ENCODE measurements at places on chromosomes 6 and 20.

GRCh38 chr6:42112351-42112750, 30.1 kb downstream of the C6orf132 start:
- DNase-seq, result no peak

GRCh38 chr6:56448046-56448445, 194.6 kb downstream of the DST start:
- DNase-seq, result no peak

DNA sequence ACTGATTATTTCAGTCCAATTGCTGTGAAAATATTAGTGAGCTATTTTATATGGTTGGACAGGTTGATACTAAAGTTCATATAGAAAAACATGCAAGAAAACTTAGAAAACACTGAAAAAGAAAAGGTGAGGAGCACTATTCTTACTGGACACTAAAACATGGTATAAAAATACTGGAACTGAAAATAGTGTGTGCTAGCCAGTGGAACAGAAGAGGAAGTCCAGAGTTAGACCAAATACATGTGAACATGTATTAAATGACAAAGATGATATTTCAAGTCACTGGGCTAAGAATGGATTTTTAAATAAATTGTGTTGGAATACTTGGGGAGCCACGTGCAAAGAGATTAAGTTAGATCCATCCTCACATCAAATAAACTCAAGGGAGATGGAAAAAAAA, 218.5 kb downstream of the TMEM242 start:
- no peak for DNase-seq

- DNase-seq, result no peak
These were observed 5.2 kb downstream of the KIAA0408 start for GRCh38 chr6:127453845-127454619.

GRCh38 chr6:29528988-29529560, 30.5 kb downstream of the UBD start:
- DNase-seq, result no peak

DNA sequence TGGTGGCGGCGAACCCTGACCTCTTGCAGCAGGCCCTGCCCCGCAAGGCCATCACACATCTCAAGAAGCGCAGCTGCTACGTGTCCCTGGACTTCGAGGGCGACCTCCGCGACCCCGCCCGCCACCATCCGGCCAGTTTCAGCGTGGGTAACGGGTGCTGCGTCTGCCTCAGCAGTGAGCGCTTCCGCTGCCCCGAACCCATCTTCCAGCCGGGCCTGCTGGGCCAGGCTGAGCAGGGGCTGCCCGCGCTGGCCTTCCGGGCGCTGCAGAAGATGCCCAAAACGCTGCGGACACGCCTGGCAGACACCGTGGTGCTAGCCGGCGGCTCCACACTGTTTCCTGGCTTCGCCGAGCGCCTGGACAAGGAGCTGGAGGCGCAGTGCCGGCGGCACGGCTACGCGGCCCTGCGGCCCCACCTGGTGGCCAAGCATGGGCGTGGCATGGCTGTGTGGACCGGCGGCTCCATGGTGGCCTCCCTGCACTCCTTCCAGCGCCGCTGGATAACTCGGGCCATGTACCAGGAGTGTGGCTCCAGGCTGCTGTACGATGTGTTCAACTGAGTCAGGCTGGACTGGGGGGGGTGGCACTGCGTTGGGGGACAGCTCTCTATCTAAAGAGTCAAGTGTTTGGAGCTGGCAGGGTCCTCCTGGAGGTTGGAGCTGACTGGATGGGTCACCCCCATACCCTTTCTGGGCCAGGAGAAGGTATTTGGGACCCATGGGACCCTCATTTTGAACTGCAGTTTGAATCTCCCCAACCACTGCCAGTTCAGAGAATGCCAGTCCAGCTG, 1.1 kb downstream of the ACTL10 start:
- peak; percentile 72 for DNase-seq

DNA sequence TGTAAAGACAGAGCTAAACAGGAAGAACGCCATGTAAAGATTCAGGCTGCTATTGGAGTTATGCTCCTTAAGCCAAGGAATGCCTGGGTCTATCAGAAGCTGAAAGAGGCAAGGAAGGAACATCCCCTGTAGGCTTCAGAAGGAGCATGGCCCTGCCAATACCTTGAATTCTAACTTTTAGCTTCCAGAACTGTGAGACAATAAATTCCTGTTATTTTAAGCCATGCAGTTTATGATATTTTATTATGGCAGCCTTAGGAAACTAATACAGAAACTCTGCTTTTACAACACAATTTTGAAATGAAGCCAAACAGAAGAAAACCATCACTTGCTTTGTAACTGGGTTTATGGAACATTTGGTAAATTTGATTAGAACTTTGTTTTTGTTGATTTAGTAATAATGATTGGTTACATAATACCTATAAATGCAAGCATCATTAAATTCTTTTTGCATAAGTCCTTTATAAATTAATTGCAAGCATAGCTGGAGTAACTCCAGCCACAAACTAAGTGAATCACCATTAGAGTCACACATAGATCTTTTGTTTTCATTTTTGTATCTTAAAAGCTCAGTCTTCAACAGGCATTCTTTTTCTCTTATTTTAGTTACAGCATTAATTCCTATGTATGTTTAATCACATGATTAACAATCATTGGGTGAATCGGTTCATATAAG, 33.5 kb upstream of the TSPYL1 start:
- no peak for DNase-seq

DNA sequence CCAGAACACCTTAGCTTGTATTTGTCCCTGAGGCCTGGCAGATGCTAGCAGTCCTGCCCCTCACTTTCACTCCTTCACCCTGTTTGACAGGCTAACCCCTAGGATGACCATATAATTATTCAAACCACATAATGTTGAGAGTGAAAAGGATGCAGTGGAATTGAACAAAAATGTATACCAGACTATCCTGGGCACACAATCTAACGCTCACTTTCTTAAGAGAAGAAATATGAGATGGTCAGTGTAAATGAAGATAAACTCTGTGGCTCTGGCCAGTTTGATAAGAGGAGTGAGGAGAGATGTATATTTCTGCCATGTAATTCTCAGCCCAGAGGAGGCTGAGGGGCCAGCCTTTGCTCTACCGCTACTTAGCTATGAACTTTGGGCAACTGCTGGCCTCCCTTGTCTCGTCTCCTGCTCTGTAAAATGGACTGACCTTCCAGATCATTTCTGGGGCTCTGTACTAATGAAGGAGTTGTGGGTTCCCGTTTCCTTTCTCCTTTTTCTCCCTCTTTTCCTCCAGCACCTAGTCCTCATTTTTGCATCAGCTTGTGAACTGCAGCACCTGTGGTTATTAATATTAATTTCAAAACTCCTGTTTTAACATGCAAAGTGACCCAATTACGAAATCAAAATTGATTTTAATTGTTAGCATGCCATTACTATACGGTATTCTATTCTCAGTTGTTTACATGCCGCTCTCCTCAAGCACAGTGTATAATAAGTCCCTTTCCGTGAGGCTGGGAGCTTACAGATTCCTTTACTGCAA, 92.5 kb upstream of the IYD start:
- no peak for DNase-seq

DNA sequence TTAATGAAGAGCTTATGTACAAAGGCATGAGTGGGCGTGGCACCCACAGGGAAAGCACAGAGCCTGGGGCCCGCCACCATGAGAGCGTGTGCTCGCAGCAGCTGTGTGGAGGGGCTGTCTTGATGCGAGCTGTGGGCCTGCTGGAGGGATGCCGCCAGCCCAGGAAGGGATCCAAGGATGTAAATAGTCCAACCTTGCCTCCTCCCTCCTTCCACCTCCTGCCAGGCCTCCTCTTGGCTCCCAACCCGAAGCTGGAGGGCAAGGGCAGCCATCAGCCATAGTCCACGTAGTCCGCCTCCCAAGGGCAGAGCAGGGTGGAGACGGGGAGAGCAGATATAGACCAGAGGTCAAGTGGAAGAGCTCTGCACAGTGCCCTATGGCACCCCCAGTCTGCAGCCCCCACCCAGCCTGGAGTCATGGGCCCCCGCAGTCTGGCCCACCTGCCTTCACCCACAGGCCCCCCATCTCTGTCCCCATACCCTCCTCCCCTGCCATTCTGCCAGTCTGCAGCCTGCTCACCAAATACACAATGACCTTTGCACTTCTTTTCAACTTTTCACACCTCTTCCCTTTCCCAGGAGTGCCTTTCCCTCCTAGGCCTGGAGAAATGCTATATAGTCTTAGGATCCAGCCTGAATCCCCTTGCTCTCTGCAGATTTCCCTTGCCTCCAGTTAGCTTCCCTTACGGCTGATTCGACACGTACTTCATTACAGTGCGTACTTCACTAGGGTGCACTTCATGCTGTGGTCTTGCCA, 77.1 kb downstream of the SHLD1 start:
- no peak for DNase-seq

DNA sequence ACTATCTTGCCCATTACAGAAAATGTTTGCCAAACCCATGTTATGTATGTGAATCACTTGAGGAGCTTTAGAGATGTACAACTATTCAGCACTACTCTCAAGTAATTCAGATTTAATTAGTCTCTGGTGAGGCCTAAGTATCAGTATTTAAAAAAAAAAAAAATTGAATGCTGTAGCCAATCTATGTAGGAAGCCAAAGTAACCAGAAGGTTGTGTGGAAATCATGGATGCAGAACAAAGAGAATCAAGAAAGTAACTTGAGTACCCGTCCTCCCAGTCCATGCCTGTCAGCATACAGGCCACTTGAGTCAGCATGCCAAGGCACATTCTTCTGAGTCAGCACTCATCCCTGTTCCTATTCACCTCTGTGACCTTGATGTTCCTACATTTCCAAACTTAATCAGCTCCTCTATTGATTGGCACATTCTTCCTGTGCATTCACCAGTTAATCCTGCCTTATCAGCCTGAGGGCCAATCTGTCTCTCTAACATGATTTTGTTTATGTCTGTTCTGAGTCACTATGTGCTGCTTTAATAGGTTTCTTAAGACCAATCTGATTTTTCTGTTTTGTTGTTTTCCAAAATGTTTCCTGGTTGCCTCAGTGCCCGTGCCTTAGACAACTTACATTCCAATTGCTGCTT, 165.6 kb downstream of the KCNQ5 start:
- no peak for DNase-seq

GRCh38 chr6:104771258-104771832, 88.4 kb downstream of the HACE1 start:
- no peak for DNase-seq

- DNase-seq, result no peak
These were observed 28.7 kb downstream of the SGK1 start for GRCh38 chr6:134289204-134289575.

DNA sequence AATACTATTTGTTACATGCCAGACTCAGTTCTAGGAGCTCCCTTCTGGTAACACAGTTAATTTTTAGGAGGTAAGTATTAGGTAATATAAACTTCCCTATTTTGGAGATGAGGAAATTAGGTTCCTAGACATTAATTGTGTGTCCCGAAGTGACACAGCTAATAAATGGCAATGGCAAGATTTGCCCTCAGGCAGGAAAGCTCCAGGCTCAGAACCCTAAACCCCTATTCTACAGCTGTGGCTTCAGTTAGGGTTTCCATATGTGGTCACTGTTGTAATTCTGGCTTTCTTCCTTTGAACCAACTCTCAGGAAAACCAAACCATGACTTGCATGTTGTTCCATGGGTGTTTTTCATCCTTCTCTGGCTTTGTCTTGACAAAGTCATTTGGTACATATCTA, 188.2 kb downstream of the PLCB1 start:
- DNase-seq, result no peak

- DNase-seq, result no peak
These were observed 56.0 kb downstream of the CCDC170 start for GRCh38 chr6:151549790-151550189.

DNA sequence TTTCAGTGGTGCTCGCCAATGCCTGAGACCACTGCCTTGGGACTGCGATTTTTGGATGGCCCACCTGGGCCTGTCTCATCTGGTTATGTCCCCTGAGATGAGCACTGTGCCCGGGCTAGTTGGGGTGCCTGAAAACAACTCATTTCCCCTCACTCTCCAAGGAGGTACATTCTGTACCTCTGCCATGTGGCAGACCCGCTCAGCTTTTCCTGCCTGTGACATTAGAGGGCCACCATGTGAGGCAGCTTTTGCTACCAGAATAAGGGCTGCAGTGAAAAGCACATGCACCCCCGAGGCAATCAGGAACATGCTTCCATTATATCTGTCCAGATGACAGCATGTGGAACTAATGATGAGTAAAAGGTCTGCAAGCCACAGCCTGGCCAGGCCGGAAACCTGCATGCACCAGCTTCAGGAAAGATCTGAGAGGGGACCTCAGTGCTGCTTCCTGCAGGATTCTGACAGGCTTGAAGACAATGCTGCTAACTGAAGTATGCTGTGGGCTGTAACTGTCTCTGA, 11.3 kb upstream of the SRSF6 start:
- no peak for DNase-seq

GRCh38 chr6:98787435-98787834, 46.9 kb upstream of the POU3F2 start:
- DNase-seq, result peak; percentile 97

DNA sequence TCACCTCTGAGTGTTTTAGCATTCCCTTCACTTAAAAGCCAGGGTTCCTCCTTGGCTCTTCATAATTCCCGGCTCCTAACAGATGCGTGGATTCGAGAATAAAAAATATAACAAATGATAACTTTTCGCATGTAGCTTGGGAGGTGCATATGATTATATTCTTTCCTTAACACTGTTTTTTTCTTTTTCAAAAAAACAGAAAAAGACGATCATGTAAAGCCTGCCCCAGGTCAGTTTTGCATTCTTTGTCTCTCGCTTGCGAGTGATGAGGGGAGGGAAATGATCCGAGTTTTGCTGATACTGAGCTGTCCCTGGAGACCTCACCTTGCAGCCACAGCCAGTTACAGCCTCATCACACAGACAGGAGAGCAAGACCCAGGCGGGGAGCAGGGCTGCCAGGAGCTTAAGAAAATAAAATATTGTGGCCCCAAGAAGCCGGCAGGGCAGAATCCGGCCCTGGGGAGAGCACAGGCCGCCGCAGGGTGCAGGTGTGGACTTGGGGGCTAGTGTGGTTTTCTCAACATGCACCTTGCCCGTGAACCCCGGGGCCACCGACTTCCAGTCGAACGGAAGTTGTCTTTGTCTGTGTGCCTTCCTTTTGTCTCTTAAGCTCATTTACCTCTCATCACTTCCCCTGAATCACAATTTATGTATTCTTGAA, 301.8 kb downstream of the TAF4 start:
- no peak for DNase-seq

- no peak for DNase-seq
These were observed 122.3 kb downstream of the BANF2 start for GRCh38 chr20:17822039-17822438.

DNA sequence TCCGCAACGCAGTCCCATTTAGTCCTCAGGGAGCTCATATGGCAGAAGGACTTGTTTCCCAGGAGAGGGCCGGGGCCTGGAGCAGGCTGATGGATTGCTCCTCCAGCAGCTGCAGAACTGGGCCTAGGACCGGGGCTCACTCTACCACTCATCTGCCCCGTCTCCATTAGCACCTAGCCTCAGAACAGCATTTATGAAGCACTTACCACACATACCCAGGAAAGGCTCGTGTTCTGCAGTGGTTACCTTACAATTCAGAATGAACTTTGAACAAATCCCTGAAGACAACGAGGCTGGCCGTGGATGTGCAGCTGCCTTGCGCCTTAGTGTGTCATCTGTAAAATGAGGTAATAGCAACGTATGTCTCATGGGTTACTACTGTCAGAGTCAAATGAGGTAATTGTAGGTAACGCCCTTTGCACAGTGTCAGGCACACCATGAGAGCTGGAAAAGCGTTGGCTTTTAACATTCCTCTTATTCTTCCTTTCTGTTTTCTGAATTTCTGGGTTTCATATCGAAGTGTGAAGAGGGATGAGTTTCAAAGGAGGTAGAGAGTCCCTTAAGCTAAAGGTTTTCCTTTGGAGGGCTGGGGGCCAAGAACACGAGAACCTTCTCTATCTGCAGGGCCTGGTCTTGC, 46.3 kb upstream of the CD93 start:
- no peak for DNase-seq

GRCh38 chr20:21099751-21100577, 6.2 kb downstream of the LINC00237 start:
- DNase-seq, result no peak
